ENCODE measurements at places on chromosomes 7 and 10. TPM values are rescaled to one million over a fixed set of nuclear protein-coding genes. Genes with fewer than 3 reads are reported as not detected.
A peak's percentile ranks its signal among the peaks of the same experiment; 100 is the strongest.

DNA sequence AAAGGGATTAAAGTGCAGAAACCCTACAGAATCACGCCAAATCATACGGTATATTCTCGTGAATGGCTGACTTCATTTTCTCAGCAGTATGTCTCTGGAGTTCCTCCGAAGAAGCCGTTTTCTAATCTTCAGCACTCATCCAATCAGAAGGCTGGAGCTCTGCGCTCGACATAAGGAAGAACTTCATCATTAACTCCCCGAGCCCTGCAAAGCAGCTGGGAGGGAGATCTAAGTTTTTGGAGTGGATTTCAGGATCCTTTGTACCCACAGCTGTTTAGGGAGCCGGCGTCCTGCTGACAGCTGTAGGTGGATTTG is 40.7 kb upstream of the SDK1 start:
- H3K36me3 ChIP-seq, result no peaks in the 10 kb centered on the region
- no peaks in the 10 kb centered on the region for H3K4me1 ChIP-seq
- no peaks in the 10 kb centered on the region for H3K27me3 ChIP-seq
- no peak for DNase-seq
- H3K27ac ChIP-seq, result peak overlapping the region; percentile 67

- no peaks in the 10 kb centered on the region for H3K4me1 ChIP-seq
- no peak for DNase-seq
- H3K4me3 ChIP-seq, result no peak overlapping the region
- no peaks in the 10 kb centered on the region for H3K36me3 ChIP-seq
- H3K27me3 ChIP-seq, result no peaks in the 10 kb centered on the region
- H3K27ac ChIP-seq, result no peak overlapping the region
Measured at GRCh38 chr7:118755067-118755625, 530.6 kb downstream of the ANKRD7 start.

DNA sequence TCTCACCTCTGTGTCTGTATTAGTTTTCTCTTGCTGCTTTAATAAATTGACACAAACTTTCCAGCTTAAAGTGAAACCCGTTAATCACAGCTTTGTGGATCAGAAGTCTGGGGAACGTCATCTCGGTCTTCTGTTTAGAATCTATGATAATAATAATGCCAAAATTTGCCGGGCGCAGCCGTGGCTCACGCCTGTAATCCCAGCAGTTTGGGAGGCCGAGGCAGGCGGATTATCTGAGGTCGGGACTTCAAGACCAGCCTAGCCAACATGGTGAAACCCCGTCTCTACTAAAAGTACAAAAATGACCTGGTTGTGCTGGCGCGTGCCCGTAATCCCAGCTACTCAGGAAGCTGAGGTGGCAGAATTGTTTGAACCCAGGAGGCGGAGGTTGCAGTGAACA is 8.8 kb upstream of the ZPBP start:
- DNase-seq, result no peak
- H3K36me3 ChIP-seq, result no peaks in the 10 kb centered on the region
- peaks cover 9% of the 10 kb centered on the region for H3K27me3 ChIP-seq

DNA sequence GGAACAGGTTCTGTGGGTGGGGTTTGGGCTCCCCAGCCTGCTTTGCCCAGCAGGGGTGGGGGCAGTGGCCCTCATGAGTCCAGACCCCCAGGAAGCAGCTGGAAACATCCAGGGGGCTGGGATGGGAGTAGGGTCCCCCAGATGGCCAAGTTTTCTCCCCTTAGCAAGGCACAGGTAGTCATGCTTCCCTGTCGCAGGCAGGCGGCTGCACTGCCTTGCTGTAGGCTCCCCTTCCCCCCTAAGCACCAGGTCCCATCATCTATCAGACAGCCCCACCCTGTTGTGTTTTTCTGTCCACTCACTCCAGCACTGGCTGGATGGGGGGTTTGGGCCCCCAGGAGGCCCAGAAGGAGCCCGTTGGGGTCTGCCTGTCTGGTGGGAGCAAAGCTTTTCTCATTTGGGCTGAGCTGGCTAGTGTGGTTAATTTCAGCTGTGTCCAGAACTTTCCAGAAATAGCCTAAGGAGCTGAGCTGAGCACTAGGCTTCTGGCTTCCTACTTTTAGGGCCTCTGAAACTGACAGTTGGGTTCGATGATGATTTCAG is 7.9 kb downstream of the BRI3 start:
- H3K27ac ChIP-seq, result no peak overlapping the region
- H3K27me3 ChIP-seq, result no peaks in the 10 kb centered on the region
- H3K4me3 ChIP-seq, result no peak overlapping the region
- H3K4me1 ChIP-seq, result peaks cover 53% of the 10 kb centered on the region
- peaks cover 16% of the 10 kb centered on the region for H3K36me3 ChIP-seq

- H3K4me3 ChIP-seq, result no peak overlapping the region
- peaks cover 10% of the 10 kb centered on the region for H3K27me3 ChIP-seq
- H3K36me3 ChIP-seq, result no peaks in the 10 kb centered on the region
- peak; percentile 83 for DNase-seq
- H3K27ac ChIP-seq, result no peak overlapping the region
Measured at GRCh38 chr7:72335561-72336381, 76.4 kb downstream of the CALN1 start.

DNA sequence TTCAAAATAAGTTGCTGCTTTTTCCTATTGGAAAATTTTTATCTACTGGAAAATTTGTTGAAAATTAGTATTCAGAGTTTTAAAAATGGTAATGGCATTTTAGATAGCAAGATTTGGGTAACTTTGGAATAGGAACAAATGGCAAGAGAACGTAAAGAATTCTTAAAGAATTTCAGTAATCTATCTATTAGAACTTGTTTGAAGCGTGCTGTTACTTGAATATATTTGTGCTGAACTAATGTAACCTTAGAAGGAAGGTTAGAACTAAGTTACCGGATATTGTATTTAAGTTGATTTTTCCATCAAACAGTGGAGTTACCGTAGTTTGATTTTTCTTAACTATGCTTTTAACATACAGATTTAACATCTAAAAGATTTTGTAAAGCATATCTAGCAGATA is 25.9 kb downstream of the SEPTIN7 start:
- H3K4me3 ChIP-seq, result no peak overlapping the region
- no peaks in the 10 kb centered on the region for H3K36me3 ChIP-seq
- H3K27ac ChIP-seq, result no peak overlapping the region
- H3K4me1 ChIP-seq, result peaks cover 66% of the 10 kb centered on the region
- no peak for DNase-seq
- no peaks in the 10 kb centered on the region for H3K27me3 ChIP-seq

GRCh38 chr7:16204953-16205352 is 216.4 kb downstream of the CRPPA start:
- H3K36me3 ChIP-seq, result no peaks in the 10 kb centered on the region
- no peaks in the 10 kb centered on the region for H3K27me3 ChIP-seq
- H3K4me3 ChIP-seq, result no peak overlapping the region
- no peak overlapping the region for H3K27ac ChIP-seq
- H3K4me1 ChIP-seq, result no peaks in the 10 kb centered on the region
- DNase-seq, result no peak

GRCh38 chr7:45190406-45191165 is 33.0 kb downstream of the RAMP3 start:
- H3K36me3 ChIP-seq, result peaks cover 19% of the 10 kb centered on the region
- DNase-seq, result no peak
- no peak overlapping the region for H3K4me3 ChIP-seq
- peaks cover 10% of the 10 kb centered on the region for H3K4me1 ChIP-seq
- no peak overlapping the region for H3K27ac ChIP-seq
- H3K27me3 ChIP-seq, result no peaks in the 10 kb centered on the region

GRCh38 chr10:130345728-130346127 is 209.5 kb downstream of the GLRX3 start:
- H3K27ac ChIP-seq, result no peak overlapping the region
- no peaks in the 10 kb centered on the region for H3K4me1 ChIP-seq
- H3K4me3 ChIP-seq, result no peak overlapping the region

The FAM24B gene
- total RNA-seq, result 2.7 TPM
